Forelimb muscle (tissue), 1 donor: ENCODE measurements at places on chromosomes 4 and X. TPM values are rescaled to one million over a fixed set of nuclear protein-coding genes. Genes with fewer than 3 reads are reported as not detected.
A peak's percentile ranks its signal among the peaks of the same experiment; 100 is the strongest.

DNA sequence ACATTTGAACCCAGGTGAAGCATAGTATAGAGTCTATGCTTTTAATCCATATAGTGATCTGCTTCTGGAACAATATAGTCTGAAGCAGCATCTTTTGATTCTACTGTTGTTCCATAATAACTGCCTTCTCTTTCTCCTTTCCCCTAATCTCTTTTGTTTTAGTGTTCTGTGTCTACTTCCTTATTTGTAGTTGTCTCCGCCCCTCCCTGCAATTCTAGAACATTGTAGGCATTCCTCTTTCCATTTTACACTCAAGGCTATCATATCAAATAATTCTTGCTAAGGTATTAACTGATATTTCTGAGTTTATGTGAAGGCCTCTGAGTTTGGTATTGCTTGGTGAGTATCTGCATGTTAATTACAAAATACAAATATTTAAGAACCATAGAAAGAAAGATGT is 11.6 kb downstream of the BLTP1 start:
- no peak for DNase-seq

DNA sequence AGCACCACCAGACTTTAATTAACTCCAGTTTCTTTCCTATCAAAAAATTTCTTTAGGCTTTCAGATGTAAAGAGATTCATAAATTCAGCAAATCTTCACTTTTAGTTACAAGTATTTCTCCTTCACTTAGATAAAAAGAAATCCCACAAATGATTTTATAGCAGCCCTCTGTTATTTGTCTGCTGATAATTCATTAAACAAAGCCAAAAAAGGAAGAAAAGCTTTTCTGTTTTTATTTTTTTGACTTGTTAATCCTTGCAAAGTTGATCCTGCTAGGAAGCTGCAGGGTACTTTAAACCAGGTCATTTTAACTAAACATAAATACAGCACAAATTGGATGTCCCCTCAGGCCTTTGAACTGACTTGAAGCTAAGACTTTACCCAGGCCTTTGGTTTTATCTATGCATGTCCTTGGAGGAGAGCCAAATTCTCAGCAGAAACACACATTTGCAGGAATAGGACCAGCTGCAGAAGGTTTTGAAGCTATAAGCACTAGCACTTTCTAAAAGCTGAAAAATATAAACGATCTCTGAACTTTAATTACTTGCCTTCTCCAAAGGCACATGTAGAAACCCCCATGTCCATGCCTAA is 57.5 kb downstream of the PCDH18 start:
- DNase-seq, result peak; percentile 35

The SLC16A2 gene
- 47.2 TPM for polyA plus RNA-seq

The RADX gene
- 2.0 TPM for polyA plus RNA-seq

DNA sequence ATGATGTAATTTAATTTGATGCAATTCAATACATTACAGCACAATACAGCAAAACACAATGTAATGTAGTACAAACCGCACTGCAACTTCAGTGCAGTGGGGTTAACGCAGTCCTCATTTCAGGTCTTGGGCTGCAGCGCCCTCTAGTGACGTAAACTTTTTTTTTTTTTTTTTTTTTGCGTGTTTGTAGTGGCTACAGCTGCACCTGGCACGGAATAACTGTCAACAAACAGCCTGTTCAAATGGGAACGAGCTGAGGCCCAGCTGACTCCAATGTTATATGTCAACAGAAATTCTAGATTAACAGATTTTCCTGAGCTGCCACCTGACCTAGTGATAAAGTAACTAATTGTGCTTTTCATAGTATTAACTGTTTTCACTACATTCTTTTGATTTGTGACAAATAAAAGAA is 33.5 kb upstream of the RASSF6 start:
- peak; percentile 53 for DNase-seq

GRCh38 chrX:14029425-14030173 is at the start of gene GEMIN8:
GEMIN8 (minus strand) TSS chrX:14029892; CDS start chrX:14021478, 8,414 bp downstream.
- peak; percentile 68 for DNase-seq

DNA sequence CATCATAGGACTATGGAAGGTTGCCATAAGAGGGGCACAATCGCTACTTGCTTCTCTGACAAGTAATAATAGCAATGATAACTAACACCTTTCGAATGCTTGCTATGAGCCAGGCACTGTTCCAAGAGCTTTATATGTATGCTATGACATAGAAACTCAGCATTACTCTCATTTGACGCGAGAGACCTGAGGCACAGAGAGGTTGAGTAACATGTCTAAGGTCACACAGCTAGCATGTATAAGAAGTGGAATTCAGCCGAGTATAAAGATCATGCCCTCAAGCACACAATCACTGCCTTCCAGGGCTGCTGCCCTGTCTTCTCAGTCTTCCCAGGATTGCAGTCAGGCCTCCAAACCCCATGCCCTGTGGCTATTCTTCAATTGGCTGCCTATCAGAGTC is 19.5 kb downstream of the PJA1 start:
- no peak for DNase-seq

DNA sequence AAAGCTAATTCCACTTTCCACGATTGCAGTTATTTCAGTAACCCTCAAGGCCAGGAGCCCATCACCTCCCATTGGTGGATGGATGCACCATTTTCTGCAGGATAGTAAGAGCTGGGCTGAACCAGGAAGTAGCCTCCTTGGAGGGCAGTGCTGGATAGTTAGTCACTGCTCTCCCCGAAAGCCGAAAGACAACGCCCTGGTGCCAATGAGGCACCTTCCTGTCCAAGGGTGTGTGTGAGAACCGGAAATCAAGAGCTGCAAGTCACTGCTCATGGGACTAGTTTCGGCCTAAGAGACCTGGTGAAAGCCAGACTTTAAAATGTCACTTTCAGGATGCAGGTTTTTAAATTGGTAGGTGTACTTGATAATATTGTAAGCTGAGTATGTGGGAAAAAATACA is 203.8 kb upstream of the HS3ST1 start:
- DNase-seq, result no peak

DNA sequence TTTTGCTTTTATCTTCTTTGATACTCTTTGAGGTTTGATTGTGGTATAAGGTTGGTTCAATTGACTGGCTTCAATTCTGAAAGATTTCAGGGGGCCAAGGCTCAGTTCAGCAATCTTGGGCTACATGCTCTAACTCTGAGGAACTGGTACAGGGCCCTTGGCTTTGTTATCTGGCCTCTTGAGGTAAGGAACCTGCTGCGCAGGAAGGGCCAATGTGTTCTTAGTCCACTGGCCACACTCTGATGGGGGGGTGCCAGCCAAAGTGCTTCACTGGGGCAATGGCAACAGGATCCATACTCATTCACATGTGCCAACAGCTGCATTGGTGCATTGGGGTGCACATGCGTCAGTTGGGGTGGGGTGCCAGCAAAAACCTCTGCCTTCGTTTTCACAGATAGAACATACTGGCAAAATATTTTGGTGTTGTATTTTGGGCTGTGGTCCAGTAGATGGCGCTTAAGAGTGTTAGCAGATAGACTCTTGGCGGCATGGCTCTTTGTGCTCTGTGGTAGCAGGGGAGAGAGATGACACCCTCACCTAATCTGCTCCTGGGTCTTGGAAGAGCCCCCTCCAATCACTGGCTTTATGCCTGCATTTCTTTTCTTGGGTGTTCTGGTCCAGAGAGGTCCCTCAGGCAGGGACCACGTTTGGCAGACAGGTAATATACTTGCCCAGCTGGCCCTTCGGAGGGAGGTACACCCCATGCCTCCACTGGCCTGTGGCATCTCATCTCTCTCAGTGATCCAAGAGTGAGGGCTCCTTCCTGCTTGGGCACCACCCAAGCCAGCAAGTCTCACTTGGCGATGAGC is 42.9 kb downstream of the NDST3 start:
- DNase-seq, result no peak

DNA sequence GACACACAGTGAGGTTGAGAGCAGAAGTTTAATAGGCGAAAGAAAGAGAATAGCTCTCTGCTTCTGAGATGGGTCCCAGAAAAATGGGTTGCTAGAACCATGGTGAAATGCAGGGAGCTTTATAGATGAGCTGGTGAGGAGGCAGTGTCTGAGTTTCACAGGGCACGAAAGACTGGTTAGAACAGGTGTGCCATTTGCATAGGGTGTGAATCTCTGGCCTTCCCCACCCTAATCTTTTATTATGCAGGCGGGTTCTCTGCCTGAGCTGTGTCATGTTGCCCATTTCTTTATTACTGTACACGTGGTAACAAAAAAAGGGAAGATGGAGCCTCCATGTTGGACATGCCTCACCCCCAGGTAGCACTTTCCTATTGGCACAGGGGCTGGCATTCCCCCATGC is 39.1 kb downstream of the FUNDC1 start:
- no peak for DNase-seq

DNA sequence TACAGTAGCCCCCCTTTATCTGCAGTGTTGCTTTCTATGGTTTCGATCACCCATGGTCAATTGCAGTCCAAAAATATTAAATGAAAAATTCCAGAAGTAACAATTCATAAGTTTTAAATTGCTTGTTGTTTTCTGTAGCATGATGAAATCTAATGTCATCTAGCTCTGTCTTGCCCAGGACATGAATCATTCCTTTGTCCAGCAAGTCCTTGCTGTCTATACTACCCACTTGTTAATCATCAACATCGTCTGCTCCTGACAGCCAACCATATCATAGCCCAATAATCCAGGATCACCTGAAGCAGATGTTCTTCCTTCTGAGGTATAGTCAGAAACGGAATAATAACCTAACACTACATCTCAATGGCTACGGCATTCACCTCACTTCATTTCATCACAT is 79.8 kb downstream of the ADAMTS3 start:
- no peak for DNase-seq

- no peak for DNase-seq
Observed at GRCh38 chr4:139735381-139736273, 70.0 kb downstream of the MGST2 start.

The CDS1 gene
- 0.28 TPM for polyA plus RNA-seq

DNA sequence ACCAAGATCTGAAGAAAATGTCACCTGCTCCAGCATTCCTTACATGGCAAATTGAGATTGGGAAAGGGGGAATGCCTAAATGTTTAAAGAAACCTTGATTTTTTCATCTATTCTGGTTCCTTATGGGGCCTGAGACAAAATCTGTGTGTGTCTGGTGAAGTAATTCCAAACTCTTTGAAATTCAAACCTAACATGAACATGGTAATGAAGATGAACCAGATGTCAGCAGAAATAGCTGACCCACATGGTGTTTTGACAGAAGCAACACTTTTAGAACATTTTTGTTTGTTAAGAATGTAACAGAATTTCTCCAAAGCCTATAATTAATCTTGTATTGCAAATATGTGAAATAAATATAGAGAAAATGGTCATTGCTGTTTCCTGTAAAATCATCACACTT is 133.0 kb downstream of the PARM1 start:
- DNase-seq, result no peak

DNA sequence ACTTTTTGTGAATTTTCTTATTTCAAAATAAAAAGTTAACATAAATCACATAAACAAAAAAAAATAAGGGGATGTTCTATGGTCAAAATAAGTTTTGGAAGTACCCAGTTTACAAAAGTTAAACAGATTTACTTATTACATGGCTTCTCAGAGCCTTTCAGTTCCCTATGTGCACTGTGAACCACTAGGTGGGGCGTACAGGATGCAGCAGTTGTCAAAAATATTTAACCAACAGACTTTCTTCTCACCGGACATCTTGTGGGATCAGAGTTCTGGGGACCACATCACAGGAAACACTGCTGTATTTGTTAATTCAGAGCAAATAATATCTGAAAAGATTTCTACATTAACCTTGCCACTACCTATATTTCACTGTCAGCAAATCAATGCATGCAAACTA is 74.1 kb downstream of the SMARCA1 start:
- DNase-seq, result no peak

The CLDN24 gene
- polyA plus RNA-seq, result not detected

GRCh38 chr4:14915018-14915417 is 87.3 kb upstream of the CPEB2 start:
- no peak for DNase-seq

DNA sequence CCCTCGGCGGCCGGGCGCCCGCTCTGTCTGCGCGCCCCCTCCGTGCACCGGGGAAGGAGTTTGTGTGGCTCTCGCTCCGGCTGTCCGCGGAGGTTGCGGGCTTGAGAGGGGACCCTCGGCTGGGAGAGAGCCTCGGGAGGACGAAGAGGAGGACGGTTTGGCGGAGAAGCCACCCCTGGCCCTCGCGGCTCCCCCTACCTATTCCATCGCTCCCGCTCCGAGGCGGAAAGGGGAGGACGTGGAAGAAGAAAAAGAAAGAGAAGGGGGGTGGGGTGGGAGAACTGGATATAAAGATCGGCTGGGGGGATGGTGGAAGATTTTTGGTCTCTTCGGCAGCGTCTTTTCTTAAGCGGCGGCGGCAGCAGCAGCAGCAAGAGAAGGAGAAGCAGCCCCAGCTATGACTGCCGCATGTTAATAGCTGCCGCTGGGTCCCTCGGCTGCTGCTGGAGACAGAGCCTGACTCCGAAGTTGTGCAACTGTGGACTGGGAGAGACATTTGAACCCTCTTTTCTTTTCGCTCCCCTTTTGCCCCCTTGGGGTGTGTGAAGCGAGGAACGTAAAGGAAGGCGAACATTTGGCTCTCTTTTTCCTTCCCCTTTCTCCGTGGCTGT is 895 bp downstream of the ADGRL3 start:
- peak; percentile 29 for DNase-seq

- no peak for DNase-seq
Observed at GRCh38 chr4:13309751-13310150, 174.4 kb downstream of the RAB28 start.

DNA sequence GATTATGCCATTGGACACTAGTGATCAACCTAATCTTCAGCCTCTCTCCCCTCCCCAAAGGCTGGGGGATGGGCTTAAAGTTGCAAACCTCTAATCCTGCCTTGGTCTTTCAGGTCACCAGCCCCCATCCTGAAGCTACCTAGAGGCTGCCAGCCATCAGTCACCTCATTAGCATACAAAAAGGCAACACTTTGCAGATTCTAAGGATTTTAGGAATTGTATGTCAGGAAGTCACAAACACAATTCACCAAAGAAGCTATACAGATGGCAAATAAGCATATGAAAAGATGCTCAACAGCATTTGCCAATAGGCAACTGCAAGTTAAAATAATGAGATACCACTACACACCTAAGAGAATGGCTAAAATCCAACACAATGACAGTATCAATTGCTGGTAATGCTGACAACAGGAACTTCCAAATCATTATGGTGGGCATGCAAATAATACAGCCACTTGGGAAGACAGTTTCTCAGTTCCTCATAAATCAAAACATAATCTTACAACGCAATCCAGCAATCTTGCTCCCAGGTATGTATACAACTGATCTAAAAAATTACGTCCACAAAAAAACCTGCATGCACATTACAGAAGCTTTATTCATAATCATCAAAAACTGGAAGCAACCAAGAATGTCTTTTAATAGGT is 9.0 kb upstream of the PIM2 start:
- no peak for DNase-seq

The PAGE1 gene
- polyA plus RNA-seq, result not detected

GRCh38 chr4:77065382-77065781 is 10.4 kb downstream of the CCNI start:
- DNase-seq, result no peak
